ENCODE measurements at places on chromosomes 2 and 18. TPM values are rescaled to one million over a fixed set of nuclear protein-coding genes. Genes with fewer than 3 reads are reported as not detected.

DNA sequence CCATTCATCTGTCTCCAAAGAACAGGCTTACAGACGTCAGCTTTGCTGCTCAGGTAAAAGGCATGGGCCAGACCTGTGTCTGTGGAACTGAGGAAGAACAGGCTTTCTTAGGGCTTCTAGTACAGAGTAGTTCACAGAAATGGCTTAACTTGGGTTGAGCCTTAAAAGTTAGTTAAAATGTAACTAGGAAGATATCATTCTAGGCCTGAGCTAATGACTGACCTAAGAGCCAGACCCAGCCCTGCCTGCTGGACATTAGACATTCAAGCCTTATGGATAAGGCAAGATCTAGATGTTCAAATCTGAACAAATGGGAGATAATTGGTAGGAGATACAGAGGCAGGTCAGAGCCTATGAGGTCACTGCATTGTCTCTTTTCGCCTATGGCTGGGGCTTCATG, 73.9 kb upstream of the SLC14A2 start:
- DNase-seq = no peak

DNA sequence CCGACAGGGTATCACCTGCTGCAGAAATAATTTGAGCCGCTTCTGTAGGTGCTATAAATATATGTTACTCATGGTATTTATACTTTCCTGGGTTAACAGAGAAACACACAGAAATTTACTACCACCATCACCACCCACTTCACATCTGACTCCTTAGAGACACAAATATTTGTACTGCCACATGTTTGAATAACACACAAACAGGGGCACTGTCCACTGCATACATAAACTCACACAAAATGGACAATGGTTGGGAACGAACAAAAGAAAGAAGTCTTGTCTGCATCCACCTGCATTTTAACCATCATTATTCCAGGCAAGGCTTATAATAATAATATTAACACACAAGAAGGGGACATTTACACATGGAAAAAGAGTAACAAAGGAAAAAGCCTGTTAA, 24.0 kb downstream of the IMMT start:
- DNase-seq = no peak

DNA sequence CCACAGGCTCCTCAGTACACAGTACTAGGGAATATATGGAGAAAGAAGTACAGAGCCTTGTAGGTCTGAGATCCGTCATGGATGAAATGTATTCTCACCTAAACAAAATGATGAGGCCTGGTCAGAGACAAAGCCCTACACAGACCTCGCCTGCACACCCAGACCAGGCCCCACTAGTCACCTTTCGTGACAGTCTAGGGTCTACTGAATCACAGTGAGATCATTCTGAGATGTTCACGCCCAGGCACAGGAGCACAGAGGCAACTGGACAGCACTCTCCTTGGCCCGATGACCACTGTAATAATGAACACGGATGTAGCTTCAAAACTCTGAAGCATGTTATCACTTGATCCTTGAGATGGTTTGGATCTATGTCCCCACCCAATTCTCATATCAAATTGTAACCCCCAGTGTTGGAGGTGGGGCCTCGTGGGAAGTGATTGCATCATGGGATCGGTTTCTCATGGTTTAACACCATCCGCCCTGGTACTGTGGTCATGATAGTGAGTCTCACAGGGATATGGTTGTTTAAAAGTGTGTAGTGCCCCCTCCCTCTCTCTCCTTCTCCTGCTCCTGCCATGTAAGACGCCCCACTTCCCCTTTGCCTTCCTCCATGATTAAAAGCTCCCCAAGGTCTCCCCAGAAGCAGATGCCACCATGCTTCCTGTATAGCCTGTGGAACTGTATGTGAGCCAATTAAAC, 15.1 kb downstream of the DOCK10 start:
- DNase-seq = no peak

DNA sequence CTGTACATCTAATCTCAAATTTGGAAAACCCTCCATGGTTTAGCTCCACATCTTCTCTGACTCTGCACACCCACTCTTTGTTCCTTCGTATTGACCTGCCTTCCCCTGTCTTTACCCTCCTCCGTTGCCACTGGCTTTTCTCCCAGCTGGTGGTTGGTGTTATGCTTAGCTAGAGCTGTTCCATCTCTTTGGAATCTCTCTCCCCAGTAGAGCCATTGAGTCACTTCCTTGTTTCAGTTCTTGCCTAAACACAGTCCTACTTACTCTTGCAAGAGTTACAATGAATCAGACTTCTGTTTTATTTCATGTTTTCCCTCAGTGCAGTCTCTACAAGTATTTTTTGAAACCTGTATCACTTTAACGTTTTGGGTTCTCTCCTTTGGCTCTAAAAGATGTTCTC, 263.9 kb downstream of the LTBP1 start:
- no peak for DNase-seq

DNA sequence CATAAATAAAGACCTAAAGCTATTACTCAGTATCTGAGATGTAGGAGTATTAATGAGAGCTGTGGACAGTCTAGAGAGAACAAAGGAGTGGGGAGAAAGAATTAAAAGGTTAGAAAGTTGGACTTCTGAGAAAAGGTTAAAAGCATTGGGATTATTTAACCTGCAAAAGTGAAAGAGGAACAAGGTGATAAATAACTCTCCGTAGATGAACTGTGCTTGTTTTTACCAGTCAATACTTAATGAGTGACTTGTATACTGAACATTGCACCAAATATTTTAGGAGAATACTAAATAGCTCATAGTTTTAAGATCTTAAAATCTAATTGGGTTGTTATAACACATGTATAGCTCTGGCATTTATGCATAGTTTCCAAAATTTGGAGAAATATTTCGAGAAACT, 137.5 kb downstream of the GPD2 start:
- no peak for DNase-seq

GRCh38 chr2:40403233-40403836, 48.6 kb downstream of the SLC8A1 start:
- no peak for DNase-seq

- no peak for DNase-seq
These were observed 61.7 kb downstream of the STK39 start for GRCh38 chr2:168185583-168186274.

DNA sequence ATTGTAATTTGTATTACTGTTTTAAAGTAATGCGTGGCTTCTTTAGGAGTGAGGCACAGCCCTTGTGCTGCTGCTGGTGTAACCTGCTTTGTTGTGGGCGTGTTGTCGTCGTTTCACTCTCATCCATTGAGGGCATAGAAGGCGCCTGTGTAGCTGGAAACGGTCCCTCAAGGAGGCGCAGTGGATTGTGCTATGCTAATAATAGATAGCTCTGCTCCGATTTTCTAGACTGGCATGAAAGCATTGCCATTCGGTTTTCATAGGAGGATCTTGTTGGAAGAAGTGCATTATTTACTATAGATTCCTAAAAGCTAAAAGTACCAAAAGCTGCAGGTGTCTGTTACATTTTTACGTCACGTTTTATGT, 17.9 kb downstream of the RAB12 start:
- no peak for DNase-seq

GRCh38 chr2:3154146-3154545, 223.5 kb downstream of the EIPR1 start:
- no peak for DNase-seq

DNA sequence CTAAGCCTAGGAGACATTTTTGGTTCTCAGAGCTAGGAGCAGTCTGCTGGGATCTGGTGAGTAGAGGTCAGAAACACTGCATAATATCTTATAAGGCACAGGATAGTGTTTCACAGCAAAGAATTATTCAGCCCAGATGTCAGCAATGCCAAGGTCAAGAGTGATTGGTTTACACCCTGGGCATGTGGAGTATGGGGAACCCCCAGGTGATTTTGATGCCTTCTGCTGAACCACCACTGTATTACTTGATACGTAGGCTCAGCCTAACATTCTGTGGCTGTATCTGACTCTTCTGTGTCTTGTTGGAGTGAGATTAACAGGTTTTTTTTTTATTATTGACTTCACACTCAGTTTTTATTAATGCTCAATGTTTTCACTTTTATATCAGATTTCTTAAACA, 6.0 kb downstream of the DDX18 start:
- no peak for DNase-seq

- DNase-seq = no peak
These were observed 110.6 kb downstream of the ATL2 start for GRCh38 chr2:38266382-38267061.

The MBD5 gene
- polyA plus RNA-seq = 54.2 TPM

The UGT1A9 gene
- 4.3 TPM for polyA plus RNA-seq

The LRRC30 gene
- polyA plus RNA-seq = 0.22 TPM

The EMILIN1 gene
- 70.5 TPM for polyA plus RNA-seq

The BOK gene
- polyA plus RNA-seq = 20.4 TPM

All from right renal cortex interstitium (tissue), 3 donors.